COLO829 (cell line): ENCODE measurements at places on chromosomes 13 and 19.

- no peak for DNase-seq
Observed at GRCh38 chr19:16070366-16070990, 5.8 kb upstream of the TPM4 start.

DNA sequence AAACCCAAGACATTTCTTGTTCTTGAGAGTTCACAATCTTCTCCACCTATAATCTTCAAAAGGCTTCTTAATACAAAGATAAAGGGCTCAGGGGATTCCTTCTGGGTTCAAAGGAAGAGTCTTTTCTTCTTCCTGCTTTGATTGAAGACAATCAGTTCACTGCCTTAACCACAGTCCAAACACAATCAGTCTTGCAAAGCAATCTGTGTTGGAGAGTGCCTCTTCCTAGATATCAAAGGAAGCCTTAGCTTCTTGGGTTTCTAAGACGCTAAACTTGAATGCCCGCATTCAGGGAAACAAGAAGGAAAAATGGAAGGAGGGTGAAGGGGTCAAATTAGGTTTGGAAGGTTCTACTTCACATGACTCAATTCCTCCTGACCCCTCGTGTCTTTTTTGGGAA is 27.2 kb downstream of the RANBP3 start:
- peak; percentile 82 for DNase-seq

DNA sequence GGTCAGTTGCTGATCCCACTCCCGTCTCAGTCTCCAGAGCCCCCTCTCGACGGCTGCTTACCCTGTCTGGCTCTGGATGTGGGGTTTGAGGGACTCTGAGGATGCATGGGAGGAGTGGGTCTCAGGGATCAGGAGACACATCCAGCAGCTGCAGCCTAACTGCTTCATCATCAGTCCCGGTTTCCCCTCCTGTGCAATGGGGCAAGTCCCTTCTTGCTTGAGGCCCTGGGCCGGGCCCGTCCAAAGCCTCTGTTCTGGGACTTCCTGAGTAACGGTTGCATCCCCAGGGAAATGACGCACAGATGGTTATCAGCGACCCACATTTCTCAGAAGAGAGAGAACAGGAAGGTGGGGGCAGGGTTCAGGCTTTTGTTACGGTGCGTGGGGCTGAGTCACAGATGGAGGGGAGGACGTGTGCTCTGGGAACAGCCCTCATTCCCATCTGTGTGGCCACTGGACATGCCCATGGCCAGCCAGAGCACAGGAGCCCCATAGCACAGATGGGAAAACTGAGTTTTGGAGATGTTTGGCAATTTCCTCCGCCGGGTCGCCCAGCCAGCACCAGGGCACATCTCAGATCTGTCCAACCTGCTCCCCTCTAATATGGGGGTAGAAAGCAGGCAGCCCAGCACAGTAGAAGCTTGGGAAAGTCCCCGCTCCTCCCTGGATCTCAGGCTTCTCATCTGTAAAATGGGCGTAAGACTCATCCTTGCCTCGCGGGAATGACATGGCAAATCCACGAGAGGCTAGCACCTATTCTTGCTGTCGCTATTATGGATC is 19.3 kb downstream of the GNA15 start:
- DNase-seq, result peak; percentile 97

GRCh38 chr13:35876601-35877000 is 254.6 kb downstream of the DCLK1 start:
- DNase-seq, result no peak

- DNase-seq, result peak; percentile 30
Observed at GRCh38 chr13:46728777-46729176, 68.2 kb downstream of the ESD start.

DNA sequence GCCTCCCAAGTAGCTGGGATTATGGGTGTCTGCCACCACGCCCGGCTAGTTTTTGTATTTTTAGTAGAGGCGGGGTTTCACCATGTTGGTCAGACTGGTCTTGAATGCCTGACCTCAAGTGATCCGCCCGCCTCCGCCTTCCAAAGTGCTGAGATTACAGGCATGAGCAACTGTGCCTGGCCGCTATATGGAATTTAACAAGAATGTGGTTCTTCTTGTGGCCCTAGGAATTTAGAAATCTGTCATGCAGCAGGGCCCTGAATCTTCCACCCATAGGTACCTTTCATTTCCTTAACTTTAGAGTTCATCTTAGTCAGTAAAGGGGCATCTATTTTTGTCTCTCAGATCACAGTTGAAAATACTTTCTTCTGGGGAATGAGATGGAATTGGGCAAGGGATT is 25.6 kb upstream of the NDFIP2 start:
- DNase-seq, result no peak

DNA sequence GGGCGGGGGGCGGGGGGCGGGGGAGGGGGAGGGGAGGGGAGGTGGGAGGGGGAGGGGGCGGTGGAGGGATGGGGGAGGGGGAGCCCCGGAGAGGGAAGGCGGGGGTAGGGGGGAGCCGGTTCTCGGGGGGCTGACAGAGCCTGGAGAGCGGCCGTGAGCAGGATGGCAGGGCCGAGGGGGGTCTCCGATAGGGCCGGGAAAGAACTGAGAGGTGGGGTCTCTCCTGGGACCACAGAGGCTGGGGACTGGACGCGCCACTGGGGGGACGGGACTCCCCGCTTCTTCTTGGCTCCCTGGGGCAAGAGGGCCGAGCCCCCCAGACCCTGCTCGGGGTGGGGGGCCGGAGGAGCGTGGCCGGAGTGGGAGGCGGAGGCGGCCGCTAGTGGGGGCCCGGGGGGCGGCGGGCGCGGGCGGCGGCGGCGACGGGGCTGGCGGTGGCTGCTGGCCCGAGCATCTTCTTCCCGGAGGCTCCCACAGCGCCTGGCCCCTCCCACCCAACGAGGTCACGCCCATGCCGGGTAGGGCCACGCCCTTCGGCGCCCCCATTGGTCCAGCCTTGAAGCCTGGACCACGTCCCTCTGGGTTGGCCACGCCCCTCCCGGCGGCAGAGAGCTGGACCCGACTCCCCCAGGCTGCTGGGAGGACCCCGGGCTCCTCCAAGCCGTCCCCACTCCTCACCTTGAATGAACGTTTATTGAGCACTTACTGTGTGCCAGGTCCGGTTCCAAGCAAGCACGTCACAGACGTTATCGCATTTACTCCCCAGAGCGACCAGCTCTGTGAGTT is at the start of gene NOVA2:
NOVA2 (minus strand) TSS at position 313 of the 786 bp plus-strand sequence. CDS start 514 bp downstream, outside the sequence.
- DNase-seq, result peak; percentile 89

GRCh38 chr19:55581823-55582223 is 1.2 kb upstream of the ZNF579 start:
- DNase-seq, result no peak

DNA sequence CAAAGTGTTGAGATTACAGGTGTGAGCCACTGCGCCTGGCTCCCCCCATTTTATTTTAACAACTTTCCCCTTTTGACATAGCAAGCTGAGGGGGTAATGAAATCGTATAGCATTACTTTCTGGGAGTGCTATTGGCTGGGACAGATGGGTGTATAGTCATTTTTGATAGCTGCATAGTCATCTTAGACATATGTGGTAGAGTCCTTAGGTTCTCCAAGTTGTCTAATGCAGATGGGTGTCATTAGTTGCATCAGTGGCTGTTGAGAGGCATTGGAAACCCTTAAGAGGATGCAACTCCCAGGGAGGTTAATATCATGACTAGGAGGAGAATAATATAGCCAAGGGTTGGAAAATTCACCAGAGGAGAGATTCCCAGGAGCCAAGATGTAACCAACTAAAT is 28.6 kb upstream of the PNMA8B start:
- no peak for DNase-seq

GRCh38 chr19:1925544-1925943 is 15.4 kb upstream of the CSNK1G2 start:
- DNase-seq, result no peak

DNA sequence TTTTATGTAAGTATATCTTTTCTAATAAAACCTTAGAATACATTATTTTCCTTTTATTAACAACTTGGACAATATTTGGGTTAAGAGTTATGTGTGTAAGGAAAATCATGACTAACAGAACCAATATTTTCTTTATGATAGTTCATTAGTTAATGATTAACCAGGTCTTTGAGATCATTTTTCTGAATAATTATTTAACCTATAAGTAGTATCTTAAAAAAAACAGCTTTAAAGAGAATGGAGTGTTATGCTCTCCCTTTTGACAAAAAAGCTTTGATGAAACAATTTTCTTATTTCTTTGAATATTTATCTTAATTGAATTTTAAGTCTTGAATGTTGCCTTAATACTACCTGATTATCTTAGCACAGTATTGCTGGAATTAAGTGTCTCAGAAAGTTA is 3.8 kb downstream of the SLAIN1 start:
- DNase-seq, result no peak

DNA sequence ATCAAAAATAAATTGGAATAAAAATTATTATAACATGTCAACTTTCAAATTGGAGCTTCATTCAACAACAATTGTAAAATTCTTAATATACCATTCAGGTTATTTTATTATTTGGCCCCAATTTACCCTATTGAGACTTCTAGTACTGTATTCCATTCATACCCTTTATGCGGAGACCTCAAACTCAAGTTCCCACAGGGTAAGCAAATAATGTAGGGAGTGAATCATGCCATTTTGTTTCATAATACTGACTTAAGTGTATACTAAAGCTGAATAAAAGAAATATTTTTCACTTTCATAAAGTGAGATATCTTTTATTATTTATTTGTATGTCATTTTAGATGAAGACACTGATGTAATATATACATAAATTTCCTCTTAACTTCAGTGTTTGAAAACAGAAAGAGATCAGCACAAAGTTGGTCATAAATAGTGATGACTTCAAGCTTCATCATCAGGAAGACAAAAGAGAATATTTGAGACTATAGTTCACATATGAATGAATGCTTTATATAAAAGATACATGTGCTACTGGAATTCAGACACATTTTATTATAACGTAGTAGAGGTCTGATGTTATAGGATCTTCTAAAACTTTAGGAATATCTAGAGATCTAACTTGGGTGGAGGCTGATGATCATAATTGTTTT is 894.4 kb upstream of the PCDH9 start:
- DNase-seq, result no peak

- DNase-seq, result no peak
Observed at GRCh38 chr13:69856331-69856730, 251.3 kb upstream of the ATXN8OS start.

DNA sequence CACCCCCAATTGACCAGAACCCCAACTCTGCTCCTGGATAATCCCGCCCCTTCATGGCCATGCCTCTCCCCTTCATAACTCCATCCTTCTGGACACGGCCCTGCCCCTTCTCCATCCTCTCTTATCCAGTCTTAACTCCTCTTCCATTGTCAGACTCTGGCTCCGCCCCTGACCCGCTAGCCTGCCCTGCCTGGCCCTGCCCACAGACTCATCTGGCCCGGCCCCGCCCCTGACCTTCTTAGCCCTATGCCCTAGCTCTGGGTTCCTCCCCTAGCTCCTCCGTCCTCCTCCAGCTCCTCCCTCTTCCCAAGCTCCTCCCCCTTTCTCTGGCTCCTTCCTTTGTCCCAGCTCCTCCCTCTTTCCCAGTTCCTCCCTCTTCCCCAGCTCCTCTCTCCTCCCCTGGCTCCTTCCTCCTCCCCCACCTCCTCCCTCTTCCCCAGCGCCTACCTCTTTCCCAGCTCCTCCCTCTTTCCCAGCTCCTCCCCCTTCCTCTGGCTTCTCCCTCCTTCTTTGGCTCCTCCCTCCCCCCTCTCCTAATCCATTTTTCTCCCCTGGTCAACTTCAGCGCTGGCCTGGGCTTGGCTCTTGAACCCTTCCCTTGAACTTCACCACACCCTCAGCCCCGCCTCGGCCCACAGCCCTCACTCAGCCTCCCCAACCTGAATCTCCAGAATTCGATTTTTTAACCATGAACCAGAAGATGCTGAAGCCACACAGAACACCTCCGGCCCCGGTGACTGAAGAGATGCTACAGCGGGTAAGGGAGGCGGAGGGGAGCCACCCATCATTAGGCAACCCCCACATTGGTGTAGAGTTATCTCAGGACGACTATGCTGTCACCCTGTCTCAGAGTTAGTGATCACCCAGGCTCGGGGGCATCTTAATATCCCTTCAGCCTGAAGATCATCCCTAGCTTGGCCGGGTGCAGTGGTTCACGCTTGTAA is 9.2 kb upstream of the ZNF358 start:
- DNase-seq, result peak; percentile 87

GRCh38 chr19:34972163-34972705 is 8.2 kb upstream of the ZNF792 start:
- no peak for DNase-seq

GRCh38 chr13:85828094-85828684 is 29.0 kb upstream of the SLITRK6 start:
- no peak for DNase-seq

DNA sequence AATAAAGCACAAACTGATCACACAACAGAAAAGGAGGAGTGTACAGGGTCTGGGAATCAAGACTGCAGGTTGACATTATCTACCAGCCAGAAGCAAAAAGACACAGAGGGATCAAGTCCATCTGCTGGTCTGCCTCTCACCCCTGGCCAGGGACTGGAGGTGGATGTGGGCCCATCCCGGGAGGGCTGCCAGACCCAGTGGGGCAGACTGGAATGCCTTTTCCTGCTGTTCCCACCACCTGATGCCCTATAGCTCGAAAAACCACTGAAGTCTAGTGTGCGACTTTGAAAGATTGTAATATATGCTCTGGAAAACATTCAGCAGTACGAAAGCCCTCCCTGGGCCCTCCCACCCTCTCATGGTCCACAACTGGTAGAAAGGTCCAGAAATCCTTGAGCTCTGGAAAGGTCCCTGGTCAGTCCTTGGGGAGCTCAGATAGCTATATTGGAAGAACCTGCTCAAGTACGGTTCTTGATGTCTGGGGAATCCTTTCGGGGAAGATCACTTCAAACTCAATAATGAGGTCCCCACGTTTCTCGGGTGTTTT is 2.6 kb downstream of the DNAJB1 start:
- no peak for DNase-seq

- DNase-seq, result no peak
Observed at GRCh38 chr19:45231891-45232290, 13.3 kb downstream of the EXOC3L2 start.

- DNase-seq, result no peak
Observed at GRCh38 chr13:75251188-75251587, 230.8 kb downstream of the TBC1D4 start.

GRCh38 chr19:6476155-6476895 is 5.3 kb downstream of the DENND1C start:
- peak; percentile 82 for DNase-seq

- no peak for DNase-seq
Observed at GRCh38 chr13:106028911-106029310, 506.6 kb downstream of the EFNB2 start.

GRCh38 chr13:99043831-99044231 is 66.0 kb upstream of the DOCK9 start:
- DNase-seq, result no peak

GRCh38 chr19:10292789-10293636 is 3.3 kb downstream of the ICAM5 start:
- DNase-seq, result no peak

GRCh38 chr19:43105496-43105895 is 23.0 kb upstream of the PSG2 start:
- DNase-seq, result no peak

GRCh38 chr13:50708461-50708860 is 135.0 kb downstream of the DLEU7 start:
- DNase-seq, result no peak

DNA sequence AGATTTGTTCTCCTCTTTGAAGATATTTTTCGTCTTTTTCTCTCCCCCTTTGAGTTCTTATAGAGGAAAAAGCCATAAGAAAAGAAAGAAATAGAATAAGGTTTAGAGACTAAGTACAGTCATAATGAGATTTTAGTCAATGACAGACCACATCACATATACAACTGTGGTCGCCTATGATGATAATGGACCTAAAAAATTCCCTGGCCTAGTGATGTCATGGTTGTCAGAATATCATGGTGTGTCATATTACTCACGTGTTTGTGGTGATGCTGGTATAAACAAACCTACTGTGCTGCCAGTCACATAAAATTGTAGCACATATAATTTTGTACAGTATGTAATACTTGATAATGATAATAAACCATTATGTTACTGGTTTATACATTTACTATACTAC is 1096.1 kb downstream of the OLFM4 start:
- DNase-seq, result no peak

- no peak for DNase-seq
Observed at GRCh38 chr13:78594456-78594975, 8.8 kb downstream of the POU4F1 start.
